Activated CD4-positive, alpha-beta T cell treated with anti-CD3 and anti-CD28 coated beads, Interleukin-2, amount 10 ng/mL, durations not matched to agents 24 days and 14 days (primary cell): ENCODE measurements at places on chromosomes 13 and 19.

GRCh38 chr19:46555628-46556280 lies 45.4 kb upstream of the CALM3 start:
- DNase-seq: no peak

- no peak for DNase-seq
These were observed 102.0 kb downstream of the CACNA1A start for GRCh38 chr19:13404236-13404635.

DNA sequence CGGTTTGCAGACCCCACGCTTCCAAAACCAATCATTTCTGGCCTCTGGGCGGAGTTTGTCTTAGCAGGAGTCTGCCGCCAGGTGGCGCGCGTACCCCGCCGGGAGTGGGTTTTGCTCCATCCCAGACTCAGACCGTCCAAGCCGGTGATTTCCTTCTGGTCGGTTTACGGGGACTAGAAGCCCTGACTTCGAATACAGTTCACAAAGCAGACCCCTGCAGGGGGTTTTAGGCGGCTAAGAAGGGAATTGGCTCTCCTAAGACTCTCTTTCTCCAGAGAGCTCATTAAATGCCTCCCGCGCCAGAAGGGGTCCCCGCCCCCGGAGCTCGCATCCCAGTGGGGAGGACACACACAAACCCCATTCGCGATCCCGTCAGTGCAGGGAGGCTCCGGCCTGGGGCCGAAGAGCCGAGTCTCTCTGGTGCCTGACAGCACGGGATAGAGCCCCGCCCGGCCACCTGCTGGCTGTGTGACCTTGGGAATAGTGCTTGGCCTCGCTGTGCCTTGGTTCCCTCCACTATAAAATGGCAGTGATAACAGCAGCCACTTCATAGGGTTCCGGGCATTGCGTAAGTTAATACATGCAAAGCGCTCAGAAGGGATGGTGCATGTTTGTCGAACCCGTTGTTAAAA lies 8.6 kb upstream of the NUP62 start:
- DNase-seq: peak; percentile 94

GRCh38 chr19:31099515-31100205 lies 249.6 kb downstream of the TSHZ3 start:
- no peak for DNase-seq

DNA sequence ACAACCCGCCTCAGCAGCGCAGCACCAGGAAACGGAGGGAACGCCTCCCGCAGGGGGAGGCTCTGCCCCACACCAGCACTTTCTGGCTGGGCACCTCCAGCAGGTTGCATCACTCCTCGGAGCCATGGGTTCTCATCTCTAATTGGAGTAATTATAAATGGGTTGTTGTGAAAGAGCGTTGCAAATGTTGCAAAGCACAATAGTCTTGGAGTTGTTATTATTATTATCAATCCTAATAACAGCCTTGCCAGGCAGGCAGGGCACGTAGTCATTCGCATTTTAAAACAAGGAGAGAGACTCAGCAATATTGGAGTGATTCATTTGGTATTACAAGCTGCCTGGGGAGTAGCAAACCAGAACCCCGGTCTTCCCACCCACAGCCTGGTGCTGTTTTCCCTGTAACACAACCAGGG lies 108.6 kb upstream of the GJB6 start:
- no peak for DNase-seq

- peak; percentile 71 for DNase-seq
These were observed 2.0 kb upstream of the TSHZ3 start for GRCh38 chr19:31351056-31351854.

DNA sequence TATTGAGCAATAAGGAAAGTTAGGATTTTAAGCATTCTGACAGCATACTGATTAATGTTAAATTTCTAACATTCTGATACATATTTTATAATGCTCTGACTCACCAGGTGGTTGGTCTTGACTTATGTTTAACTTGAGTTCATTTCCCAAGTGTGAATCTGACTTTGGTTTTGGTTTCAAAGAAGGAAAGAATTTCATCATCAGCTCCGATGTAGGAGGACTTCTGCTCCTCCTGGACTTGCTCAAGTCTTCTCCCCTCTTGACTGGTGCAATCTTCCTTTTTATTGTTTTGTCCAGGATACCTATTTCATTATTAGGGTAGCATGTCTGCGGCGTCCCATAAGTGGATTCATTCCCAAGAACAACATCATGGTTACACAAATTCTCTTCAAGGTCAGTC lies 141.3 kb downstream of the RNF17 start:
- DNase-seq: no peak
